Activated T-cell treated with anti-CD3 and anti-CD28 coated beads for 48 hours (primary cell): ENCODE measurements at places on chromosomes 6 and 20.

DNA sequence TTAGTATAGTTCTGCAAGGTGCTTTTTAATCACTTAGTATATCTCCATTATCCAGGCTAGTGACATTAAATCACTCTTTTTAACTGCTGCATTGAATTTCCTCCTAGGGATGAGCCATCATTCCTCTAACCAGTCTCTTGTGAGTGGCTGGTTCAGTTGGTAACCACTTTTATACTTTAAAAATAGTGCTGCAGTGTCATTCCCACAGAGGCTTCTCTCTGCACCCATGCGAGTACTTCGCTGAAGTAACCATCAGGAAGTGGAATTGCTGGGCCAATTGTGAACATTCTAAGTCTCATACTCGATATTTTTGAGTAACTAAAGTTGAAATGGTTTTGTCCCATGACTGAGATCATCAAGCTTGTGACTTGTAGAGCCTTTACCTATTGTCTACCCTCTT, 2.1 kb downstream of the BTN3A2 start:
- no peak for DNase-seq

DNA sequence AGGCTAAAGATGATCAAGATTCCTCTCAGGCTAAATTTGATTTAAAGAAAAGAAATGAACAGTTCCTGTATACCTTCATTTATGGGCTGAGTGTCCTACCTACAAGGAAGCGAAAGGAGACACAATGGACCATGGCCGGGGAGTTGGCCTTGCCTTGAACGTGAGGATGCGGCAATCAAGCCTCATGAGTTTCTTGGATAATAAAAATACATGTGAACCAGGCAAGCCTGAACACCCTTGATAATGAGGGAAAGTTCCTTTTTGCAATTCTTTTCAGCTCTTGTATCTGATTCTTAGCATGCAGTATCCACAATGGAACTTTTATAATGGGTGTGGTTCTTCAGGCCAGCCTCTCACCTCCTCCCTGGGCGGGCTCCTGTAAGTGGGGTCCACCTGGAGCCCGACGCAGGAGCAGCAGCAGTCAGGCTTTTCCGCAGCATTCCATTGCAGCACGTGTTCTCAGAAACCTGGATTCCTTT, 83.8 kb downstream of the RNASET2 start:
- DNase-seq = no peak

DNA sequence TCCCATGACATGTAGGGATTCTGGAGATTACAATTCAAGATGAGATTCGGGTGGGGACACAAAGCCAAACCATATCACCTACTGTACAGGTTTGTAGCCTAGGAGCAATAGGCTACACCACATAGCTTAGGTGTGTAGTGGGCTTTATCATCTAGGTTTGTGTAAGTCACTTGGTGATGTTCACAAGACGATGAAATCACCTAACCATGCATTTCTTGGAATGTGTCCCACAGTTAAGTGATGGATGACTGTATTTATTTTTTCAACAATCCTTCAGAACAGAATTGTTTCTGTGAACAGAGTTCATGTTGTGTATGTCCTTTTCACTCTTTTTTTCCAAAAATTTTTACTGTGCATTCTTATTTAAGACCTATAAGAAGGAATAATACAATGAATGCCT, 76.1 kb downstream of the DTD1 start:
- DNase-seq = no peak

- DNase-seq = no peak
These were observed 130.2 kb upstream of the AKIRIN2 start for GRCh38 chr6:87832025-87832825.

DNA sequence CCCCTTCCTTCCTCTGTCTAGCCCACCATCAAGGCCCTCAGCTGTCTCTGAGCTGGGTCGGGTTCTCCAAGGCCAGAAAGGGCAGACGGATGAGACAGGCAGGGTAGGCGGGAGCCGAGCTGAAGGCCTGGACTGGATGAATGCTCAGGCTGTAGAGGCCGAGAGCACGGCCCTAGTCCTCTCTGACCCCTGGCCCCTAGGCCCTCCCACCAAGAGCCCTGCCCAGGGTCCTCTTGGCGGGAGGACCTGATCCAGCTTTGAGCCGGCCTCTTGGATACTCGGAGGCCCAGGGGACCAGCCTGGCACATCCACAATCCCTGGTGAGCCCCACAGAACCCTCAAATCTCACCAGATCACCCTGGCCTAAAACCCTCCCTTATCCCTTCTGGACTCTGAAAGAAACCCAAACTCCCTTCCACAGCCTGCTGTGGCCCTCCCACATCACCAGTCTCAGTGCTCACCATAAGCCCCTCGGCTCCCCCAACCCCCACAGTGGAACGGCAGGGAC, 8.2 kb downstream of the ADISSP start:
- no peak for DNase-seq

DNA sequence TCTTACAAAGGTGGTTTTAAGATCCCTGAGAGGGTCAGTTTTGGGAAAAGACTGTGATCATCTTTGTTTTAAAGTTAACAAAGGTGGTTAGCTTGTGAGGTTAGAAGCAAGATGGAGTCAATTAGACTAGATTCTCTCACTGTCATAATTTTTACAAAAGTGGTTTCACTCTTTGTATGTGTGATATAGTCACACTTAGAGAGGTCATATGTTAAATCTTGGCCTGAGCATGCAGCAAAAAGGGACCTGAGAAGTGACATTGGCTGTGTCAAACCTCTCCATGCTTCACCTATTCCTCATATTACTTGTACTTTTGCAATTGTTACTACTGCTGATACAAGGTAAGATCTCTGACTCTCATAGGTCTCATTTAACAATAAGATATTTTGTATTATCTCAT, 368.0 kb downstream of the TBC1D32 start:
- DNase-seq = no peak
